GF-D8 (cell line): ENCODE measurements at places on chromosomes 3 and 15.
A peak's percentile ranks its signal among the peaks of the same experiment; 100 is the strongest.

DNA sequence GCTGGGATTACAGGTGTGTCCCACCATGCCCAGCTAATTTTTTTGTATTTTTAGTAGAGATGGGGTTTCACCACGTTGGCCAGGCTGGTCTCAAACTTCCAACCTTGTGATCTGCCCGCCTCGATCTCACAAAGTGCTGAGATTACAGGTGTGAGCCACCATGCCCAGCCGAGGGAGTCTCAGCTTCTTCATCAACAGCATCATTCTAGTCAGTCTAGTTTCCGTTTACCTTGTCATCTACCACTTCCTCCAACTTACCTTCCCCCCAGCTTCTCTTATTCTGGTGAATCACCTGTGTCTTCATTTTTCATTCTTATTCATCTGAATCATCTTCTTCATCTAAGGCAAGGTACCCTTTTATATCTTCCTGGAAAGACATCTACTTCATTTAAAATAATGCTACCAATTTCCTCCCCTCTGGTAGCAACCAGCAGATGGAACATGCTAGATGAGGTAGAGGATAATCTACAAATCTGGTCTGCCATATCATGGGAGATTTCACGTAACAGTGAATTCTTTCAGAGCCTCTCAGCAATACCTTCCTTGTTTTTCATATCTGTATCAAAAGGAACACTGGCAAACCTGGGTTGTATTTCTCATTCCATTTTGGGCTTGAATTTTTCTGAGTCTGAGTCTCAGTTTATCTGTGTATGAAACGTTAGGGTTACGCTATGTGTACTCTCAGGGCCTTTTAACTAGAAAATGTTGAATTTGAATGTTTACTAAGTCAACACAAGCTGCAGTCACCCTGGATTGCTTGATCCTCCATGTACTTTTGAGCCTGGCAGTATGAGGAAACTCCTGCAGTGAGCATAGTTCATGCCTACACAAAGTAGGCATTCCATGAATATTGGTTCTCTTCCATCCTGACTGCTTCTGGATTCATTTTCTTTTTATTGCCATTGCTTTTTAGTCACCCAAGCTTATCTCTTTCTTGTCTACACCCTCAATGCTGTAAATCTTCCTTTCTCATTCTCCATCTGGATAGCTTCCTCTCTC lies 16.8 kb downstream of the LPP start:
- DNase-seq, result no peak

DNA sequence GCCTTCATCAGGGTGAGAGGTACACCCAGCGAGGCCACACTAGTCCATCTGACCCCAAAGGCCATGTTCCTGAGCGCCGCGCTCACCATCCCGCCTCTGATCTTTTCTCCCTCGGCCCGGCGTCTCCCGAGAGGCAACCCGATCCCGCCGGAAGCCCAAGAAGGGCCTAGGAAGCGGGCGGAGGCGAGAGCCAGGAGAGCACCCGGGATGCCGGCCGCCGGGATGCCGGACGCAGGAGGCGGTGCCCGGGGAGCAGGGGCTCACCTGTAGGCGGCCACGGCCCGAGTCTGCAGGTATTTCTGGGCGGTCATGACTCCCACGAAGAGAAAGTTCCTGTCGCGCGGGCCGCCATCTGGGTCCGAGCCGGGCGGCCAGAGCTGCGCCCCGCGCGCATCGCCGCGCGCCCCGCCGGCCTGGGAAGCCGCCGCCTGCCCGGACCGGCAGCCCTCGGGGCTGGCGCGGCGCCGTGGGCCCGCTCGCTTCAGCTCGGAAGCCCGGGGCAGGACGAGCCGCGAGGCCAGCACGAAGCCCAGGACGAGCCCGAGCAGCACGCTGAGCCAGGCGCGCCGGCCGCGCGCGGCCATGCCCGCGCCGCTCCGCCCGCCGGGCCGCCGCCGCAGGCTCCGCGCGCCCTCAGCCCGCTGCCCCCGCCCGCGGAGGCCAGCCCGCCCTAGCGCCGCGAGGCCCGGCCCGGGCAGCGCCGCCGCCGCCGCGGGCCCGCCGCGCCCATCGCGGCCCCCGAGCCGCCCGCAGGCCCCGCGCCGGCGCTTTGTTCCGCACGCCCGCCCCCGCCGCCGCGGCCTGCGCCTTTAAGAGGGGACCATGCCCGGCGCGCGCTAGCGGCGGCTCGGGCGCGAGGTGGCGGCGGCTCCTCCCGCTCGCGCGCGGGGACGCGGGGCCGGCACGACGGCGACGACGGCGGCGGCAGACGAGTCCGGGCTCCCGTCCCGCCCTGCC lies 697 bp downstream of the CHSY1 start:
- DNase-seq, result no peak

- no peak for DNase-seq
These were observed 44.4 kb downstream of the PDZRN3 start for GRCh38 chr3:73580343-73580742.

- no peak for DNase-seq
These were observed 75.7 kb upstream of the ARNT2 start for GRCh38 chr15:80328496-80328895.

DNA sequence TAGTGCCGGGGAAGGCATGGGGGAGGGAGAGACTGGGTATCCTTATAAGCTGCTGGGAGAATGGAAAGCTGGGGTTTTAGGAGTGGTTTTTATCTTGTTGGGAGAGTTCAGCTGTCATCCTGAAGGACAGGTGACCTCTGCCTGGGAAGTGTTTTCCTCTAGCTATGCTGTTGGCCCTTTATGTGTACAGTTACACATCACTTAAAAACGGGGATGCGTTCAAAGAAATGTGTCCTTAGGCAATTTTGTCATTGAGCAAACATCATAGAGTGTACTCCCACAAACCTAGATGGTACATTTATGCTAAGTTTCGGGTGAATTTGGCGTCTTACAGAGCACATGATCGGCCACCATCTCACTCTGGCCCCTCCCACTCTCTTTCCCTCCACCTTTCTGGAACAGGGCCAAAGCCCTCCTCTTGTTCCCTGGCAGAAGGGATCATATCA lies 164.3 kb upstream of the NUDT16 start:
- no peak for DNase-seq

- no peak for DNase-seq
These were observed 2.4 kb downstream of the ANKRD63 start for GRCh38 chr15:40280260-40281056.

GRCh38 chr15:74790080-74790916 lies 8.4 kb downstream of the CSK start:
- DNase-seq, result peak; percentile 66

- DNase-seq, result no peak
These were observed 2.3 kb upstream of the OR5K3 start for GRCh38 chr3:98388147-98388546.
